Right renal pelvis (tissue), 4 donors: ENCODE measurements at places on chromosomes 1 and 21.

GRCh38 chr1:45325851-45326506 is 716 bp upstream of the HPDL start:
- no peak for DNase-seq

GRCh38 chr1:177847843-177848242 is 122.0 kb downstream of the SEC16B start:
- no peak for DNase-seq

- no peak for DNase-seq
Observed at GRCh38 chr1:107926436-107927080, 38.4 kb downstream of the VAV3 start.

DNA sequence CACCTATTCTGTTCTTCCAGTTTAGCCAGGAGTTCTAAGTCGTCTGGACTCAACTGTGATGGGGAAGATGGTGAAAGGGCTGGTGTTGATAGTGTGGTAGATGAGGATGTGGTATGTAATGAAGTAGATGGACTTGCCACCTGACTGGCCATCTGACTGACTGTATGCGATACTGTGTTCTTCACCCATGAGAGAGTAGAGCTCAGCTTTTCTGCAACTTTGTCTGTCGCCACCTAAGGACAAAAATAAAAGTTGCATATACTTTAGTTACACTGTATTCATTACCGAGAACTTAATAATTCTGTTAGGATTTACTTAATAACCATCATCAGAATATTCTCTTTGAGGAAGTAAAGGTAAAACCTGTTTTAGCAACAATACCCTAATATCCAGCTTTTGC is 48.5 kb downstream of the EVI5 start:
- DNase-seq, result no peak

- no peak for DNase-seq
Observed at GRCh38 chr1:220182111-220182510, 88.2 kb downstream of the IARS2 start.

- no peak for DNase-seq
Observed at GRCh38 chr21:41651406-41651805, 115.4 kb downstream of the RIPK4 start.

GRCh38 chr1:67052741-67053534 is 1.0 kb downstream of the SLC35D1 start:
- peak; percentile 20 for DNase-seq

DNA sequence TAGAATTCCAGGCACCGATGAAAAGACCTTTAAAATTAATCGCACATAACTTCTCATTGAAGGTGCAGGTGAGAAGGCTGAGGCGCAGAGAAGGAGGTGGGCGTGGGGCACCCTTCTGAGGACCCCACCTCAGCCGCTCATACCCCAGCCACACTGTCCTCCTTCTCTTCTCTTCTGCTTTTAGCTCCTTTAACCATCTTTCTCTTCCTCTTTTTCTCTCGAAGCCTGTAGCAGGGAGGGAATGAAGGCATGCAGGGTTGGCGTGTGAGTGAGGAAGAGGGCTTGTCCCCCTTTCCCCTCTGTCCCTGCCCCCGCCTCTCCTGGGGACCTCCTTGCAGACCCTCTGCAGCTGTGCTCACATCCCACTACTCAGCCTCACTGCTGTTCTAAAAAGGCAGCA is 57.8 kb upstream of the CACNA1E start:
- DNase-seq, result no peak
